Heart right ventricle (tissue), 16 donors: ENCODE measurements at places on chromosomes 4 and X.

DNA sequence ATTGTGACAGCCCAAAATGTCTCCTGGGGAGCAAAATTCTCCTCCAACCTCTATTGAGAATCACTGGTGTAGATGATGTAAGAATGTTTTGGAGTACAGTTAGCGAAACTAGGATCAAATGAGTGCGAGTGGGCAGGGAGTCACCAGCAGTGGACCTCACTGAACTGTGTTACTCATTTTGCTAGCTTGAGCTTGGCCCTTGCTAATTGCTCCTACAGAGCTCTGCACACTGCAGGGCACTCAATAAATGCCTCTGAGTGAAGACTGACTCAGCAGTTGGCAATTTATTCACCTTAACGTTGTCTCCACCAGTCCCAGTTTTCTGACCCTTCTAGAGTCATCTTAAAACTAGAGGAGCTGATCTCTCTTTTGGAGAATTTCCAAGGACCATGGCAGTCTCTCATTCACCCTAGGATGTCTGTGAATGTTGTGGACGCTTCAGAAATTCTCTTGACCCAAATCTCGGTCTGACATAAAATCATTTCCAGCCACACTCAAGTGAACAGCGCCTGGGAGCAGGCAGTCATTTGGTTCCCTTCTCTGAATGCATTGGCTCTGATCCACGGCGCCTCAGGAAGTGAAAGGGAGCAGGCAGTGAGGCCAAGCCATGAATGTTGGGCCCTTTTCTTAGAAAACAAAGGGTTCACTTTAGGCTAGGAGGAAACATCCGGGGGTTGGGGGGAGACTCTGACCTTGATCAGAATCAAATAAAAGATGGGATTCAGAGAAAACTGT, 148.1 kb downstream of the NWD2 start:
- peak; percentile 35 for DNase-seq

- no peak for DNase-seq
Measured at GRCh38 chrX:63702556-63702955, 82.5 kb downstream of the ARHGEF9 start.

- DNase-seq = no peak
Measured at GRCh38 chrX:40169193-40170101, 71.7 kb upstream of the BCOR start.

DNA sequence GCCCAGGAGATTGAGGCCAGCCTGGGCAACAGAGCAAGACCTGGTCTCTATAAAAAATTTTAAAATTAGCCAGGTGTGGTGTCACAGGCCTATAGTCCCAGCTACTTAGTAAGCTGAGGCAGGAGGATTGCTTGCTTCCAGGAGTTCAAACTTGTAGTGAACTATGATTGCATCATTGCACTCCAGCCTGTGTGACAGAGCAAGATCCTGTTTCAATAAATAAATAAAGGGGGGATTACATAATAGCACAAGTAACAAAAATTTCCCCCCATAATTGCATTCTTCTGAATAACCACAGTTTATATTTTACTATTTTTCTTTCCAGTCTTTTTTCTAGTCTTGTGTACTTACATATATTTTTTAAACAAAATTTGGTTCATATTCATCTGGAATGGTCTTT, 135.6 kb downstream of the CHIC2 start:
- DNase-seq = no peak

DNA sequence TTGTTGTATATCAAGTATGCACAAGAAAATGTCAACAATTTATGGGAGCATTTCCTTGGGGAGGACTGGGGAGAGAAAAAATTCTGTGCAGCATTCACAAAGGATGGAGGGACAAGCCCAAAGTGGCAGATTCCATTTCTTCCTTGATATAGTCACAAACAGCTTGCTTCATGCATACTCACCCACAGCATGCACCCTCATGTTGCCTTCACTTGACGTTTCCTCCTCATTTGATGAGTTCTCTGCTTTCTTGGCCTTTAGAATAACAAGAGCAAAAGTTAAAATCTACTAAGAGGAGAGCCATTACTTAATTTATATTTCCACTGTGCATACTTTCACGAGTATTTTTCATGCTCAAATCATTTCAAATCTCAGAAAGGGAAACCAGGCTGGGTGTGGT, 37.7 kb downstream of the SPARCL1 start:
- DNase-seq = no peak

GRCh38 chr4:42104521-42104920, 47.9 kb downstream of the BEND4 start:
- DNase-seq = no peak

DNA sequence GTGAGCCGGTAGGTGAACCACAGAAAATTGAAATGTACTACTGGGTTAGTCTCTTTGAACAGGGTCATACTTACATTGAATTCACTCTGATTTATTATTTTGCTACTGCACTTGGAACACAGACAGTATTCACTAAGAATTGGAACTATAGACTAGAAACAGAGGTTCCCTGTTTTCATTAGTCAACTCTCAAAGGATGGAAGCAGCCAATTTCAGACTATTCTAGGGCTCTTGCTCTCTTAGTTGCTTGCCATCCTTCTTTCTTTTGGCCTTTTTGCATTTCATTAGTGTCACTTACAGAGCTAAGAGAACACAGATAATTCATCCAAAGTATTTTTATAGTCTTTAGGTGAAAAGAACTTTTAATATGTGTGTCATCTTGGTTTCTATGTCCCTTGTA, 52.6 kb downstream of the SHROOM3 start:
- DNase-seq = no peak

DNA sequence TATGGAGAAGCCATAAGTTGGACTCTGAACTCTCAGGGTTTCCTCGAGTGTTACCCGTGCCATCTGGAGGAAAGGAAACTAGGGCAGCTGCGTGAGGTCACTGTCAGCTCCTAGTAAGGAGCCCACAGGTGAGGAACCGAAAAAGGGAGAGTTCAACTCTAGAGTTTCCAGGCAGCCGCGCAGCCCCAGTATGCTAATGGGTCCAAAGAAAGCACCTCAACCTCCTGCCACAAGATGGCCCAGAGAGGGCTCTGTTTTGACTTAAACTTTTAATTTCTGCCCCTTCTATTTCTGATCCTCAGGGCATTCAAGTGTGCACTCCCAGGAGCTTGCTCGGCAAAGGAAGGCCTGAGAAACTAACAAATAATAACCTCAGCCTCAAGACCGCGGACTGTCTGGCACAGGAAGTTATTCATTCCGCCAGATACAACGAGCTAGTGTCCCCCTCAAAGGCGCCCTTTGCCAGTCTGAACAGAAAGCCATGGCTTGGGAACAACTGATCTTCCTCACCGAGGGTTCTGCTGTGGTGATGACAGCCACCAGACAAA, 13.9 kb downstream of the SCARB2 start:
- no peak for DNase-seq

GRCh38 chr4:1030559-1030958, 19.1 kb downstream of the FGFRL1 start:
- no peak for DNase-seq

DNA sequence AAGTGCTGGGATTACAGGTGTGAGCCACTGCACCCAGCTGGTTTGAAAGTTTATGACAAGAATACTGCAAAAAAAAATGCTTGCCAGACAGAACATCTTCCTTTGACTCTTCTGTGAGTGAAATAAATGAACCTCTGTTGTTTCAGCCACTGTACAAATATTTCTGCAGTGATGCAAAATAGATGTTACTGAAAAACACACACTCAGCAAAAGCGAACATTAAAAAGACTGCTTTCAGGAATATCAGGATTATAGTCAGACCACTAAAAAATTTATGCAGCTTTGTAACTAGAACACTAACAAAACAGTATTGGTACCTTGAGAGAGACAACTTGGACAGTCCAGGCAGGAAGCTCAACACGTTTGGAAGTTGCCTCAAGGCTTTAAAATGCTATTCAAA, 16.9 kb upstream of the SEPSECS start:
- no peak for DNase-seq

- no peak for DNase-seq
Measured at GRCh38 chrX:106898462-106898861, 4.7 kb downstream of the RIPPLY1 start.
